ENCODE measurements at places on chromosomes 13 and 19.

DNA sequence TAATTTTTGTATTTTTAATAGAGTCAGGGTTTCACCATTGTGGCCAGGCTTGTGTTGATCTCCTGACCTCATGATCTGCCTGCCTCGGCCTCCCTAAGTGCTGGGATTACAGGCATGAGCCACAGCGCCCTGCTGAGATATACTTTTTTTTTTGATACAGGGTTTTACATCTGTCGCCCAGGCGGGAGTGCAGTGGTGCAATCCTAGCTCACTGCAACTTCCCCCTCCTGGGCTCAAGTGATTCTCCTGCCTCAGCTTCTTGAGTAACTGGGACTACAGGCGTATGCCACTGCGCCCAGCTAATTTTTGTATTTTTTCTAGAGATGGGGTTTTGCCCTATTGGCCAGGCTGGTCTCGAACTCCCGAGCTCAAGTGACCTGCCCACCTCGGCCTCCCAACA, 2.0 kb downstream of the COLGALT1 start:
- H3K27me3 ChIP-seq: no peaks in the 10 kb centered on the region
- peaks cover 58% of the 10 kb centered on the region for H3K36me3 ChIP-seq
- H3K4me1 ChIP-seq: peaks cover 19% of the 10 kb centered on the region
- H3K4me3 ChIP-seq: no peak overlapping the region
- H3K27ac ChIP-seq: no peak overlapping the region

- H3K4me1 ChIP-seq: no peaks in the 10 kb centered on the region
- peak; percentile 59 for DNase-seq
- no peak overlapping the region for H3K4me3 ChIP-seq
- H3K27ac ChIP-seq: no peak overlapping the region
- no peaks in the 10 kb centered on the region for H3K27me3 ChIP-seq
Measured at GRCh38 chr19:2129892-2130770, 21.2 kb downstream of the AP3D1 start.

- H3K36me3 ChIP-seq: no peaks in the 10 kb centered on the region
- H3K27me3 ChIP-seq: no peaks in the 10 kb centered on the region
- no peak for DNase-seq
- H3K4me1 ChIP-seq: peaks cover 22% of the 10 kb centered on the region
- H3K4me3 ChIP-seq: no peak overlapping the region
Measured at GRCh38 chr13:74774264-74774663, 640.1 kb upstream of the KLF12 start.

DNA sequence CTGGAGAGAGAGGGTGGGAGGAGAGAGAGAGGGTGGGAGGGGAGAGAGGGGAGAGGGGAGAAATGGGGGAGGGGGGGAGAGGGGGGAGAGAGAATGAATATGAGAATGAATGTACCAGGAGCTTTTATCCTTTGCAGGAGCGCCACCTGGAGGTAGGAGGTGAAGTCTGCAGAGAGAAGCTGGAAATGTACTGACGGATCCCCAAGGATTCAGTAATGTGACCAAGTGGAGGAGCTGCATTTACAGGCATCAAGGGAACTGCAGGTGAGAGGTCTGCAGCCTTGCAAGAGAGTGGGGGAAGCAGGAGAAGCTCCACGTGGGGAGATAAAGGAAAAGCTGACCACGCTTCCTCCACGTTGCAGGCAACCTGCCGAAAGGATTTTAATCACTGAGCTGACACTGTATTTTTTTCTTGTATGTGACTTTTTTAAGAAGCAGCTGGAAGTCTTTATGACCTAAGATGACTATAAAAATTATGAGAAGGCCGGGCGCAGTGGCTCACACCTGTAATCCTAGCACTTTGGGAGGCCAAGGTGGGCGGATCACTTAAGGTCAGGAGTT, 33.7 kb downstream of the VSTM1 start:
- no peak overlapping the region for H3K4me3 ChIP-seq
- H3K27ac ChIP-seq: no peak overlapping the region
- H3K27me3 ChIP-seq: no peaks in the 10 kb centered on the region
- no peak for DNase-seq
- peaks cover 2% of the 10 kb centered on the region for H3K4me1 ChIP-seq
- H3K36me3 ChIP-seq: no peaks in the 10 kb centered on the region

GRCh38 chr19:10420444-10421239, at the start of gene PDE4A:
TSS of gene PDE4A (plus strand) at chr19:10420538. CDS start at chr19:10420765, 227 bp downstream.
- H3K4me3 ChIP-seq: peak within 1 kb of the TSS; percentile 13
- DNase-seq: no peak
- peaks cover 10% of the 10 kb centered on the region for H3K4me1 ChIP-seq
- peaks cover 82% of the 10 kb centered on the region for H3K27me3 ChIP-seq
- H3K27ac ChIP-seq: no peak within 1 kb of the TSS

- H3K4me1 ChIP-seq: peaks cover 6% of the 10 kb centered on the region
- no peak overlapping the region for H3K27ac ChIP-seq
- H3K36me3 ChIP-seq: no peaks in the 10 kb centered on the region
Measured at GRCh38 chr13:77579959-77580358, 44.5 kb downstream of the SCEL start.

DNA sequence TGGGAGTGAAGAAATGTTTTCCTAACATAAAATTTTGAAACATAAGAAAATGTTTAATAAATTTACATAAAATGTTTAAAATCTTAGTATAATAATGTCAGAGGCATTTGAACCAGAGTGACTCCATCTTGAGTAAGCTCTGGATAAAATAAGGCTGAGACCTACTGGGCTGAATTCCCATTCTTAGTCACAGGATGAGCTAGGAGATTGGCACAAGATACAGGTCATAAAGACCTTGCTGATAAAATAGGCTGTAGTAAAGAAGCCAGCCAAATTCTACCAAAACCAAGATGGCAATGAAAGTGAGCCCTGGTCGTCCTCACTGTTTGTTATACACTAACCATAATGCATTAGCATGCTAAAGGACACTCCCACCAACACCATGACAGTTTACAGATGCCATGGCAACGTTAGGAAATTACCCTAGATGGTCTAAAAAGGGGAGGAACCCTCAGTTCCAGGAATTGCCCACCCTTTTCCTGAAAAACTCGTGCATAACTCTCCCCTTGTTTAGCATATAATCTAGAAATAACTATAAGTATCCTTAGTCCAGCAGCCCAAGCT, 1184.0 kb downstream of the UQCRFS1 start:
- H3K27me3 ChIP-seq: no peaks in the 10 kb centered on the region
- no peak overlapping the region for H3K27ac ChIP-seq
- H3K4me1 ChIP-seq: no peaks in the 10 kb centered on the region
- H3K36me3 ChIP-seq: no peaks in the 10 kb centered on the region

DNA sequence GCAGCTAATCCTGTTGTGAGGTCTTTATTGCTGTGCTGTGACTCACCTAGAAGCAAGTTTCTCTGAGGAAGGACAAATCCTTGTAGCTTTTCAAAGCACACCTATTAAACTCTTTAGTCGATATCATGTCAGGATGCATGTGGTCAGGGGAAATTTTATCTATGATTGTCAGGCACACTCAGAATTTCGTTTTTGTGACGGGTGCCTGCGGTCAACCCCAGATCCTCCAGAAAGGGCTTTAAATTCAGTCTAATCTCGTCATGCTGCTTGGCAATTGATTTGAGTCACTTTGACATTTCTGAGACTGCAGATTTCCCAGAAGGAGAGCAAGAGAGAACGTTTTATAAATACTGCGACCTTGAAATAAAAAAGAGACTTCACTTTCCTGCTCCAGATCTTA, 316.9 kb downstream of the FGF9 start:
- no peak overlapping the region for H3K27ac ChIP-seq

DNA sequence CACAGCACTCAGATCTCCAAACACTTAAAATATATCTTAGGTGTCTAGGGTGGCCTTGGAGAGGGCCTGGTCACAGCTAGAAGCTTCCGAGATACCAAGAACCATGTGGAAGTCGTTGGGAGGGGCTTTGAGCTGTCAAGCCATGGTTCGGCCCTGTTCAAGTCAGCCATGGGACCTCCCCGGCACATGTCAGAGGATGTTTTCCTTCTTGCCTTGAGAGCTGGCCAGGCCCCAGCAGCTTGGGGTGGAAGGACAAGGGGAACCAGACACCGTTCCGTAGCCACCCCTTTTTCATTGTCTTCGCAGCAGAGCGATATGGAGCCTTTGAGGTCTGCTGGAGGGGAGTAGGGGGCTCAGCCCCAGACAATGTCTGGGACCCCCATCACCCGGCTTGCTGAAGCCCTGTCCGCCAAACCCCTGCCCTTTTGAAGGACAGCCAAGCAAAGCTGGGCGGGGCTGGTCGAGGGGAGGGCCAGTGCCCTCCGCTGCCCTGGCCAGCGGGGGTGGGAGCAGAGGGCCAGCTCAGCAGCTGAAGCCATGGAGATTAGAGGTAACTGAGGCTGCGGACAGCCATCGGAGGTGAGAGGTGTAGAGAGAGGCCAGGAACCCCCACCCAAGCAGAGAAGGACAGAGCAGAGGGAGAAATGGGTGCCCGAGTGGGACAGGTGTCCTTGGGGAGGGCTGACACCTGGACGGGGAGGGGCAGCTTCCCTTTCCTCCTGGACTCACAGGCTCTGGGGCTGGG, 435 bp downstream of the KLK11 start:
- DNase-seq: no peak
- H3K4me1 ChIP-seq: no peaks in the 10 kb centered on the region
- peaks cover 3% of the 10 kb centered on the region for H3K27me3 ChIP-seq
- no peaks in the 10 kb centered on the region for H3K36me3 ChIP-seq
- no peak overlapping the region for H3K27ac ChIP-seq

GRCh38 chr13:31236211-31236786, 36.5 kb downstream of the B3GLCT start:
- no peak for DNase-seq
- H3K4me1 ChIP-seq: no peaks in the 10 kb centered on the region
- H3K4me3 ChIP-seq: no peak overlapping the region
- H3K27me3 ChIP-seq: no peaks in the 10 kb centered on the region
- H3K36me3 ChIP-seq: no peaks in the 10 kb centered on the region

- no peaks in the 10 kb centered on the region for H3K4me1 ChIP-seq
- no peaks in the 10 kb centered on the region for H3K36me3 ChIP-seq
- no peaks in the 10 kb centered on the region for H3K27me3 ChIP-seq
- no peak overlapping the region for H3K4me3 ChIP-seq
Measured at GRCh38 chr13:65841156-65841555, 1389.0 kb downstream of the PCDH9 start.

Measured in RWPE2 (cell line).